ENCODE measurements at places on chromosomes 16 and 17.

DNA sequence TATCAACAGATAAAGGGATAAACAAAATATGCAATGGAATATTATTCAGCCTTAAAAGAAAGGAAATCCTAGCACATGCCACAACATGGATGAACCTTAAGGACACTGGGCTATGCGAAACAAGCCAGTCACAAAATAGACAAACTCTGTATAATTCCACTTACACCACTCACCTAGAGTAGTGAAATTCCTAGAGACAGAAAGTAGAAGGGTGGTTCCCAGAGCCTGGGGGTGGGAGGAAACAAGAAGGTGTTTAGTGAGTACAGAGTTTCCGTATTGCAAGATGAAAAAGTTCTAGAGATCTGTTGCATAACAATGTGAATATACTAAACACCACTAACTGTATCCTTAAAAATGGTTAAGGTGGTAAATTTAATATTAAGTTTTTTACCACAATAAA lies 10.0 kb downstream of the SPOP start:
- no peak for DNase-seq

DNA sequence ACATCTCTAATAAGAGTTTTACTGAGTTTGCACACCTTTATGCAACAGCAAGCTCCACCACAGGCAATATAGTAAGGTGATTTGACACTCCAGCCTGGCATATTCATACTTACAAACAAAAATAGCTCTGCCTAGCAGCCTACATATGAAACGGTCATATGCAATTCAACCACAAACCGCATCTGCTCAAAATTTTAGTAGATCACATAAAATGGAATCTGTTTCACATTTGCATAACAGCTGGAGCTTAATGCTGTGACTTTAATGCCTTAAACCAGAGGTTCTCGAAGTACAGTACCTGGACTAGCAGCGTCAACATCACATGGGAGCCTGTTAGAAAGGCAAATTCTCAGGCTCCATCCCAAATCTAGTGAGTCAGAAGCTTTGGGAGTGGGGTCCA lies 578.4 kb downstream of the CDH11 start:
- no peak for DNase-seq

- DNase-seq: no peak
These were observed 10.9 kb upstream of the ITGA2B start for GRCh38 chr17:44400226-44400847.

DNA sequence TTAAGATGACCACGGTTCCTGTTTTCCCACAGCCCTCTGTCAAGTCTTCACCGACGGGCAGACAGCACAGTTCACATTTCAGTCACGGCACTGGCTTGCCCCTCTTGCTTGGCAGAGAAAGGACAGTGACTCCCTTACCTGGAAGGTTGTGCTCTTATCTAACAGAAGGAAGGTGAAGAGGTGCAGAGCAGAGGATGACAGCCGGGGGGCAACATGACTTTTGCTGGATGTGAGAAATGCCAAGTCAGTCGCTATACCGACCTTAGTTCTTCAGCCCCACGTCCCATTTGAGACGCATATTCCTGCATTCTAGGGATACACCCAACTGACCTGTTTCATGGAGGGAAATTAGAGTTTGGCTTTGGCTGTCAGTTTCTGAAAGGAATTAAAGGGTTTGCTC lies 492.3 kb downstream of the NPIPA7 start:
- no peak for DNase-seq

- no peak for DNase-seq
These were observed 5.4 kb downstream of the DYNLL2 start for GRCh38 chr17:58088624-58089023.

GRCh38 chr17:45997624-45998023 lies 1.4 kb upstream of the STH start:
- peak; percentile 10 for DNase-seq

DNA sequence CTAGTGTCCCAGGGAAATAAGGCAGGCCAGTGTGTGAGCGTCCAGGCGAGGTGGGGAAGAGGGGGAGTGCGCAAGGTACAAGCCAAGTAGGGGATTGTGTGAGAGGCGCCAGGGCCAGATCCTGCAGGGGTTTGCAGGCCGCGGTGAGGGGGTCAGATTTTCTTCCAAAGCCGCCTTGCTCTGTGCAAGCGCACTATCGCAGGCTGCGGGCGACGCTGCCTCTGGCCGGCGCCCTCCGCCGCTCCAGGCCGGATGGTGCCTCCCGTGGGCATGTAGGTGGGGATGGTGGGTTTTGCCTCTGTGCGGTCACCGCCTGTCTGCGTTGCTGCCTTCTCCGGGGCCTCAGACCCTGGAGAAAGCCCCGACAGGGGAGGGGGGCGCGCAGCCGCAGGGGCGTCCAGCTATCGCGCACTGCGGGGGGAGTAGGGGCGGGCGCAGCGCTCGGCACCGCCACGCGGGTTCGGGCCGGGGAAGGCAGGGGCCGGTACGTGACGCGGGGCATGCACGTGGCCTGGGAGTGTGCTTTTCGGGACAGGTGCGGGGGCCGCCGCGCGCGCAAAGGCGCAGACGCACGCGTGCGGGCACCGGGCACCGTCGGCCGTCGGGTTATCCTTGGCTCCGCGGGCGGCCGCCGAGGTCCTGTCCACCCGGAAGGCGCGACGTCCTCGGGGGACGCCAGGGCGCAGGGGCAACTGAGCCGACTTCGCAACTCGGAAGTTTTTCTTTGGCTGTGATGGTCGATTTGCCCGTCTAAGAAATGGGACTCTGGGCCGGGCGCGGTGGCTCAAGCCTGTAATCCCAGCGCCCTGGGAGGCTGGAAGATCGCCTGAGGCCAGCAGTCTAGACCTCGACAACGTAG lies 1.1 kb upstream of the HAPSTR1 start:
- no peak for DNase-seq

- no peak for DNase-seq
These were observed 63.6 kb downstream of the ASIC2 start for GRCh38 chr17:33229499-33229898.

- DNase-seq: peak; percentile 54
These were observed 117.4 kb downstream of the IRF8 start for GRCh38 chr16:86016201-86016965.

DNA sequence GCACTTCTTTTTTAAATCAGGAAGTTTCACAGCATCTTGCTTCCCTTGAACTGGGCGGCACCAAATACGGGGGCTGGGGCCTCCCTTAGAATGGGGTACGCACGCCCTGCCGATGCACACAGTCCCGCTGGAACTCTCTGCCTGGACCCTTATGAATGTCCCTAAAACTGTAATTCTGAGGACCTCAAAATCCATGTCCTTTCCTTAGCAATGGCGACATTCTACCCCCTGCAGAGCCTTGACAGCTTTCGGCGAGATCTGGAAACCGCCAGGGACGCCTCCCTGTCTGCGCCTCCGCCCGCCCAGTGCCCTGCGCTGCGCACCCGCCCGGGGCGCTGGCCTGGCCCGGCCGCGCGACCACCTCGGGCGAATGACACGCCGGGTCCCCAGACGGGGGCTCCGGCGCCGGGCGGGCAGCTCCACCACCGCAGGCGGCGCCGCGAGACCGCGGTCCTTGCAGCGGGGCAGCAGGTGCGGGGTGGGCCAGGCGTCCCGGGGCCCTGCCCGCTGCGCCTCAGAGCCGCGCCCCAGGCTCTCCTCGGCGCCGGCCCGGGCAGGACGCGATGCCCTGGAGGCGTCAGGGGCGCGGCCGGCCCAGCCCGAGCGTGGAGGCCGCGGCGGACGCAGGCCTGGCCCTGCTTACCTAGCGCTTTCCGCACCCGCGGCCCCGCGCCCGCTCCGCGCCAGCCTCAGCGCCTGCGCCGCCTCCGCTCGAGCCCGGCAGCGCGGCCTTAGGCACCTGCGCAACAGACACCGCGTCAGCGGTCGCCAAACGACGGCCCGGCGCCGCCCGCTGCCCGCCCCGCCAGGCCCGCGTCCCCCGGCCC lies 548 bp downstream of the HAGH start:
- DNase-seq: peak; percentile 39

DNA sequence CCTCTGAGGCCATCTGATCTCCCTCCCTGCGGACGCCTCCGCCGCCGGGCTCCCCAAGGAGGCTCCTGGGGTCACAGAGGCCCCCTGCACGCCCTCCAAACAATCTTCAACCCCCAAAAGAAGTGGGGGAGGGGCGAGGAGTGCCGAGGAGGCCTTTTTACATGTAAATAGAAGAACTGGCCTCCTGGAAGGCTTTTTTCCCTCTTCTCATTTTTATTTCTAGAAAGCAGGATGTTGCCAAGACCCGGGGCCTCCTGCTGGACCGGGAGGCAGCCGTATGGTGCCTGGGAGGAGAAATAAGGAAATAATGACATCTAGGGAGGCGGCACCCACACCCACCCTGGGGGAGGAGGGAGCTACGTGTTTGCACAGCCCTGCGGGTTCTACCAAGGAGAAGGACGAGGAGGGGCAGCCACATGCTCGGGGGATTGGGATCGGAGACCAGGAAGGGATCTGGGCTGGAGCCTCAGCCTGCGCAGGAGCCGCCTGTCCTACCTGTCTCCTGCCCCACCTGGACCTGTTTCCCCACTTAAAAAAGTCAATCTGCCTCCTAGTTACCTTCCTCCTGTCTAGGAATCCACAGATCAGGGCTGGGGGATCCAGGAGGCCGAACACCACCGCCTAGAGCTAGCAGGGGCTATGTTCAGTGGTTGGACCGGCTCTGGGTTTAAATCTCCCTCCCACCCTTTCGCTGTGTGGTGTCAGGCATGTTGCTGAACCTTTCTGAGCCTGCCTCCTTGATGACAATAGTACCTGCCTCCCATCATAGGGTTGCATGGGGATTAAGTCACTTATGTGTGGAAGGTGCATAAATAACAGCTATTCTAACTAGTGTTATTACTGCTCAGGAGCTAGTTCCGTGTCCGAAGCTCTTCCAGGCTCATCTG lies 175.7 kb upstream of the GSE1 start:
- DNase-seq: no peak

GRCh38 chr17:36629970-36630502 lies 28.7 kb downstream of the MRM1 start:
- no peak for DNase-seq

DNA sequence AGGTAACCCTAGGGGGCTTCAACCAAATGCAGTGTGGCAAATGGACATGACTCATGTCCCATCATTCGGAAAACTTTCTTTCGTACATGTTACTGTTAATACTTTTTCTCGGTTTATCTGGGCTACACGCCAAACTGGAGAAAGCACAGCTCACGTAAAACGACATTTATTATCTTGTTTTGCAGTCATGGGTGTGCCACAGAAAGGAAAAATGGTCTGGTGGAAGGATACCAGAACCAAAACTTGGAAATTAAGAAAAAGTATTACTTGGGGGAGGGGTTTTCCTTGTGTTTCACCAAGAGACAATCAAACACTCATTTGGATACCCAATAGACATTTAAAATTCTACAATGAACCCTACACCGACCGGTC lies 23.6 kb downstream of the ALOX15B start:
- DNase-seq: no peak

- DNase-seq: no peak
These were observed 144.0 kb upstream of the IRX3 start for GRCh38 chr16:54430491-54431030.

GRCh38 chr17:80819422-80820164 lies 172.0 kb upstream of the CHMP6 start:
- DNase-seq: no peak

- no peak for DNase-seq
These were observed 22.9 kb downstream of the CLTC start for GRCh38 chr17:59642565-59642964.

GRCh38 chr16:50731130-50731988 lies 10.5 kb upstream of the CYLD start:
- DNase-seq: no peak

- no peak for DNase-seq
These were observed 43.5 kb downstream of the LYRM9 start for GRCh38 chr17:27849474-27850185.

DNA sequence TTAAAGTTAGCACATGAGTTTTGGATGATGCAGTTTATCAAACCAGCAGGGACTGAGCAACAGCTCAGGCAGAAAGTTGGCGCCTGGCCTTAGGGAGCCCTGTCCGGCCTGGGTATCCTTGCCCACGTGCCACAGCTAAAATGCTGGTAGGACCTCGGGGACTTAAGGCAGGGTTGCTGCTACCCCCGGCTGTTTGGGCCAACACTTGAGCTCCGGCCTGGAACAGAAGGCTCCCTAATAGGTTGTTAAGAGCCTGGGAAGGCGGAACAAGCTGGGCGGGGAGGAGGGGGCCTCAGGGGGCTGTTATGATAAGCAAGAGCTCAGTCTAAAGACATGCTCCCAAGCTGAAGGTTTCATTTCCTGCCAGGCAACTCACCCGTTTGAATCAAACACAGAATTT lies 39.7 kb downstream of the CUEDC1 start:
- DNase-seq: no peak

DNA sequence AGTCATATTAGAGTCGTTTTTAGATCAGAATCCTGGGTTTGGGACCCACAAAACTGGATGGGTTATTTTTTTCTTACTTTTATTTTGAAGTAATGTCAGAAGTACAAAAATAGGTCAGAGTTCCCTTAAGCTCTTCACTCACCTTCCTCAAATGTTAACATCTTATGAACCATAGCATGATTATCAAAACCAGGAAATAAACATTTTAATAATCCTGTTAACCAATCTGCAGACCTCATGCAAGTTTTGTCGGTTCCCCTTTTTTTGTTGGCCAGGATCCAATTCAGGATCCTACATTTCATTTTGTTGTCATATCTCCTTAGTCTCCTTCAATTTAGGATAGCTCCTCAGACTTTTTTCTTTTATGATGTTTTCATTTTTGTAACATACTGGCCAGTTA lies 162.0 kb downstream of the CHD9 start:
- DNase-seq: no peak
